ENCODE measurements at places on chromosomes 2 and 18.

GRCh38 chr2:46369783-46370182 lies 72.6 kb downstream of the EPAS1 start:
- no peak for DNase-seq

GRCh38 chr2:3059141-3059925 lies 318.3 kb downstream of the EIPR1 start:
- no peak for DNase-seq

DNA sequence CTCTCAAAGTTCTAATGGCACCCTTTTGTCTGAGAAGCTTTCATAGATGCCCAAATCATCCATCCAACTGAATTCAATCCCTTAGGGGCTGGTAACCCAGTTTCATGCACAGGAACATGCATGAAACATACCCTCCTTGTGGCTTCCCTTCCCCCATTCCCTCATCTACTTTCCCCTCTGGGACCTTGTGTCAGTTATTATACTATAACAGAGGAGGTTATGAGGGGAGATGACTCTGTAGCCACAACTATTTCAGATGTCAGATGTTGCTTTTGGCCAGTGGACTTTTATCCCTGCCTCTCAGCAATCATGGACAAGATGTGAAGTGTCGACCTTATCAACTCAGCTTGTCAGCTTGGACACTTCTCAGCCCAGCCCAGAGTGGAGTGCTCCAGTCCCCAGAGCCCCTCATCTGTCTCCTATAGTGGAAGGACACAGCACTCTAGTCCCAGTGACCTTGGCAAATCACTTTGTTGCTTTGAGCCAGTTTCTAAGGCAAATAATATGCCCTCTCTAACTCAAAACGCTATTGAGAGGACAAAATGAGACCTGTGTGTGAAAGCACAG lies 8.4 kb downstream of the DHRS9 start:
- DNase-seq: no peak

DNA sequence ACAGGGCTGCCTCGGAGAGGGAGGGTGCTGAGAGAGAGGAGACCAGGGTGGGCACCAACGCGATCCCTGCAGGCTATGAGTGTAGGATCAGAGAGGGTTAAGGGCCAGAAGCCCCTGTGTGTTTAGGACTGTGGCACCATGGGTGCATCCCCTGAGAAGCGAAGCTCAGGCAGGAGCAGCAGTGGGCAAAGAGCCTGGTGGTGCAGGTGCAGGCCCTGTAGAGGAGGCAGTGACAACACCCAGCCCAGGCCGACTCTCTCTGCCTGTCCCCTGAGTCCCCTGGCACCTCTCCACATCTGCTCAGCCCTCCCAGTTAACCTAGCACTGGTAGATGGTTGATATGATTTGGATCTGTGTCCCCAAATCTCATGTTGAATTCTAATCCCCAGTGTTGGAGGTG lies 139.8 kb downstream of the RNF152 start:
- no peak for DNase-seq

- no peak for DNase-seq
These were observed 133.4 kb downstream of the KCTD1 start for GRCh38 chr18:26414901-26415440.

DNA sequence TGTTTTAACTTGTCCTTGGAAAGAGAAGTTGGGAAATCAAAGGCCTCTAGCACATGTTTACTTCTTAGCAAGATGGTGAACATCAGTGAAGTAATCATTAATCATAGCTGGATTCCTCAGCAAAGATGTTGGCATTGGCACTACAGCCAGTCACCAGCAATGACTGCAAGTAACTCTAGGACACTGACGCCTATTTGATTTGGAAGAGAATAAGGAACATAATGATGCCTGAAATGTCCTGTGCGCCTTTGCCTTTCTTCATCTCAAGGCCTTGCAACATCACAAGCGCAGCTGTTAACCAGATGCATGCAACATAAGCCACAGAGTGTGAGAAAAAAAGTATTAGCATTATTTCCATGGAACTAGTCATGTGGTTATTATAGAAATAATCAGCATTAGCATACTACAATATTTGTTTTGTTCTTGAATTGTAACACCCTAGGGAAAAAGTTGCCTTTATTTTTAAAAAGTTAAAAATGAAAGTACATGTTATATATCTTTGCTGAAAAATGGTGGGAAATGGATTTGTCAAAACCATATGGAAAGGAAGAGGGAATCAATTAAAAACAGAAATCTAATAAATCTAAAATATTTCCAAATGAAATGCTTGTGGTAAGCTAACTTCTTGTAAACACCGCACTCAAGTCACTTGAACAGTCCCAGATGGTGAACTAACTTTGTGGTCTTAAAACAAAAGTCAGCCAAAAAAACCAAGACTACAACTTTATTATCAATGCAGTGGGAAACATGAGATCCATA lies 55.6 kb downstream of the THADA start:
- DNase-seq: no peak

DNA sequence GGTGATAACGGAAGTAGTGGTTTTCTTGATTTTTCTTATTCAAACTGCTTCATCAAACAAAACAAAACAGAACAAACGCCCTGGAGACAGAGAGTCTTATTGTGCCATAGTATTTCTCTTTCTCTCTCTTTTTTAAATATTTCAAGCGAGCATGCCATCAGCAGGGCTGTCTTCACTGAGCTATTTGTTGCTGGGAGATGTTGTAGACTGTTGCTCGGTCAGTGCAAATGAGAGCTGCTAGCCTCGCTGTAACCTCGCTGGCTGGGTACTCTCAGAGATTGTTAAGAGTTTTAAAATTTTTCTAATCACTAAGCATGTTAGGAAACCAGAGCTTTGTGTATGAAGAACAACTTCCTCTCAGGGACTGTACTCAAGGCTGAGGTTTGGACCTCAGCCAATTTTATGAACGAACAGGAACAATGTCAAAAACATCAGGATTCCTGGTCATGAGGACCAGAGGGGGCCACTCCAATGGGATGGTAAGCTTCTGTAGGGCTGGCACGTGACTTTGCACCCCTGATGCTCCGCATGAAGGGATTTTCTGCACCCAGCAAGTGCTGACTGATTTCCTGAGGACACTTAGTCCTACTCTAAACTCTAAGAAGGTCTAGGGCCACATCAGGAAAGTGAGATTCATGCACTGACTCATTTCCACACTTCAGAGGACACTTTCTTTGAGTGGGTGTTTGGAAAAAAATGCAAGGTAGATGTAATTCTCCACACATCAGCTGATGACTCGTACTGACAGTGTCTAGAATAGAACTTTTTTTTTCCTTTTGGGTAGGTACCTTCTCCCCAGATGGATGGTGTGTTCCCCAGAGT lies 59.8 kb upstream of the IL1R1 start:
- no peak for DNase-seq

DNA sequence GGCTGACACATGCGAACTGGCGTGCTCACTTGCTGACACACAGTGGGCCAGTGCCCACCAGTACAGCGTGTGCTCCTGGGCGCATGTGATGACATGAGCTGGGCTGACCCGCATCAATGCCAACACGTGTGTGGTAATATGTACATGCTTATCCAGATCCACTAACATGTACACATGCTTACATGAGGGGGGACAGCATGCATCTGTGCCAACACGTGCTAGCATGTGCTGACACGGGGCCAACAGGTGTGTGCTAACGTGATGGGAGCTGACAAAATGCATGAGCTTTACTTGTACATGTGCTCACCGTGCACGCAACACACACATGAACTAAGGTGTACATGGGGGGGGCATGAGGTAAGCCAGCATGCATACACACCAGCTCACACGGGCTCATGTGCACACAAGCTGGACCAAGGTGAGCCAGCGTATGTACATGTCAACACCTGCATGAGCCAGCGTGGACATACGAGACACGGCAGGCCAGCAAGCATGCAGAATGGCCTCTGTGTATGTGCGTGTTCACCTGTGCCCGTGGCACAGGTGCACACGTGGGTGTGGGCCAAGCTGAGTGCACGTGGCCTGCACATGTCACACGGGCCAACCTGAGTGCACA lies 28.5 kb downstream of the GPC1 start:
- DNase-seq: no peak

DNA sequence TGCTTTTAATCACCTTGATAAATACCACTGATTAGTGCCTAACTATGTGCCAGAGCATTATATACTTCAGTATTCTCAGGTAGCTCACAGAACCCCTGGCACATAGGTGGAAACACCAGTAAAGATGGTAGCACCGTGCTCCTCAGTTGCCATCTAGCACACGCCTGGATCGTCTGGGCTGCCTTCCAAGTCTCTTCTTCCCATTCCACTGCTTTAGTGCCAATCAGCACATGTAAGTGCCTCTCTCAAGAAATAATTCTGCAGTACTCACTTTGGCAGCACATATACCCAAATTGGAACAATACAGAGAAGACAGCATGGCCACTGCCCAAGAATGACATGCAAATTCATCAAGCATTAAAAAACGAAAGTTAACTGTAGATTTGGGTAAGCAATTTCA lies 13.0 kb downstream of the POLR2D start:
- DNase-seq: no peak

GRCh38 chr18:2602844-2603243 lies 31.5 kb downstream of the NDC80 start:
- DNase-seq: no peak

All from NCI-H2081 (cell line).